ENCODE measurements at places on chromosomes 13 and 19. TPM values are rescaled to one million over a fixed set of nuclear protein-coding genes. Genes with fewer than 3 reads are reported as not detected.

Gene PSG3
- total RNA-seq: not detected

Gene FXYD3
- total RNA-seq: 6.6 TPM

Gene CPAMD8
- total RNA-seq: 7.9 TPM

Gene ALKBH6
- 12.7 TPM for total RNA-seq

Gene HIF3A
- 27.0 TPM for total RNA-seq

Gene MBD3
- 87.3 TPM for total RNA-seq

Gene ZNF737
- total RNA-seq: 42.1 TPM

Gene TICAM1
- total RNA-seq: 9.6 TPM

Gene ACP5
- 15.3 TPM for total RNA-seq

Gene ELSPBP1
- total RNA-seq: not detected

Gene SYCN
- total RNA-seq: not detected

Gene CDX2
- total RNA-seq: not detected

Gene SLC17A7
- 0.17 TPM for total RNA-seq

Gene LAIR2
- total RNA-seq: not detected

Gene CASP14
- total RNA-seq: not detected

Gene VAV1
- total RNA-seq: 0.95 TPM

Gene KLK6
- 3.3 TPM for total RNA-seq

Gene ANGPTL4
- 2.1 TPM for total RNA-seq

Gene MRPS31
- total RNA-seq: 23.1 TPM

Gene LILRA1
- total RNA-seq: 0.23 TPM

Gene PEAK3
- 0.62 TPM for total RNA-seq

Gene NLRP7
- total RNA-seq: not detected

Gene ZNF627
- total RNA-seq: 16.8 TPM

Gene PRRG2
- not detected for total RNA-seq

Gene CLEC17A
- total RNA-seq: not detected

Gene SPRYD7
- 6.8 TPM for total RNA-seq

Gene UHRF1
- total RNA-seq: 0.95 TPM

Gene VMAC
- total RNA-seq: 8.5 TPM

Gene ZNF506
- total RNA-seq: 25.7 TPM

Gene TSSK6
- 0.76 TPM for total RNA-seq

Gene ZNF582
- total RNA-seq: 8.3 TPM

Gene FCGBP
- 43.6 TPM for total RNA-seq

Gene RNF17
- total RNA-seq: not detected

Gene NFKBIB
- total RNA-seq: 15.1 TPM

Gene KANK2
- 540 TPM for total RNA-seq

Gene ADGRE2
- 1.0 TPM for total RNA-seq

Gene PCDH9
- 6.5 TPM for total RNA-seq

Gene SELENOW
- total RNA-seq: 210 TPM

Gene COL5A3
- 6.2 TPM for total RNA-seq

Gene YJEFN3
- 5.0 TPM for total RNA-seq

Gene PRR20B
- total RNA-seq: not detected

Gene GIPR
- 0.87 TPM for total RNA-seq

Gene CCDC70
- total RNA-seq: not detected

Gene DOCK6
- 31.4 TPM for total RNA-seq

Gene FAM32A
- 37.9 TPM for total RNA-seq

Gene AMER2
- not detected for total RNA-seq

Gene IFNL4
- total RNA-seq: not detected

Gene VSTM1
- not detected for total RNA-seq

Gene C5AR2
- total RNA-seq: 1.9 TPM

Gene TSPAN16
- not detected for total RNA-seq

Gene PRR36
- total RNA-seq: 0.60 TPM

Gene CGB5
- total RNA-seq: not detected

Gene ZNF536
- total RNA-seq: 0.46 TPM

Gene FCAR
- total RNA-seq: 0.15 TPM

Gene URAD
- total RNA-seq: not detected

Gene SHD
- total RNA-seq: not detected

Gene ZNF558
- 28.0 TPM for total RNA-seq

All from ovary (tissue), 10 donors.